ENCODE measurements at places on chromosomes 2 and 18.

DNA sequence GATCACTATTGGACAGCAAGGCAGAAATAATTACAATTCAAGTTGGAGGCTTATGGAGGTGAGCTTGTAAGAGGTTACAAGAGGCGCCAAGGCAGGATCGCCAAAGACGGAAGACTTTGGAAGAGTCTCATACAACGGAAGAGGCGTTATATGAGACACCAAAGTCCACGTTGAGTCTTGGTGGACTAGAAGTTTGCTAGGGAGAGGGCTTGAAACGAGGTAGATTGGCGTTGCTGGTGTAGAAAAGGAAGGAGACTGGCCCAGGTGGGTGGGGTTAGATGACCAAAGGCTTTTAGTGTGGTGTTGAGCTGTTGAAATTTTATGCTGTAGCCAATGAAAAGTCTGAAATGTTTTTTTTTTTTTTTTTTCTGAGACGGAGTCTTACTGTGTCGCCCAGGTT is 1.4 kb downstream of the MSH2 start:
- DNase-seq = no peak

DNA sequence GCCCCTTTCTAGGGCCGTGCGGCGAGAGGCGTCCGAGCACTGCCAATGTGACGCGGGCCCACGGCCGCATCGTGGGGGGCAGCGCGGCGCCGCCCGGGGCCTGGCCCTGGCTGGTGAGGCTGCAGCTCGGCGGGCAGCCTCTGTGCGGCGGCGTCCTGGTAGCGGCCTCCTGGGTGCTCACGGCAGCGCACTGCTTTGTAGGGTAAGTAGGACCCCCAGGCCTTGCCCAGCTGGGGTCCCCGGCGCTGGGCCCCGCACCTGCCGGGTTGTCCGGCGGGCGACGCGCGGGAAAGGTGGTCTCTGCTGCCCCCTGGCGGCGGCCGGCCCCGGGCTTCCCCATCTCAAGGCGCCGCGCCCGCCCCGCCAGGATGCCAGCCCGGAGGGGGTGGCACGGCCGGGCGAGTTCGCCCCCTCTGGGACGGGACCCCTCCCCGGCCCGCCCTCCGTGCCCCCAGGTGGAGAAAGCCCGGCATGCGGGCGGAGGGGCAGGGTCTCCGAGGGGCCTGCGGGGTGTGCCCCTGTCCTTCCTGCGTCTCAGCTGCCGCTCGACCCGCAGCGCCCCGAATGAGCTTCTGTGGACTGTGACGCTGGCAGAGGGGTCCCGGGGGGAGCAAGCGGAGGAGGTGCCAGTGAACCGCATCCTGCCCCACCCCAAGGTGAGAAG is 1.9 kb downstream of the PRSS56 start:
- peak; percentile 10 for DNase-seq

GRCh38 chr2:234953116-234954031 is 1.6 kb downstream of the SH3BP4 start:
- peak; percentile 47 for DNase-seq

DNA sequence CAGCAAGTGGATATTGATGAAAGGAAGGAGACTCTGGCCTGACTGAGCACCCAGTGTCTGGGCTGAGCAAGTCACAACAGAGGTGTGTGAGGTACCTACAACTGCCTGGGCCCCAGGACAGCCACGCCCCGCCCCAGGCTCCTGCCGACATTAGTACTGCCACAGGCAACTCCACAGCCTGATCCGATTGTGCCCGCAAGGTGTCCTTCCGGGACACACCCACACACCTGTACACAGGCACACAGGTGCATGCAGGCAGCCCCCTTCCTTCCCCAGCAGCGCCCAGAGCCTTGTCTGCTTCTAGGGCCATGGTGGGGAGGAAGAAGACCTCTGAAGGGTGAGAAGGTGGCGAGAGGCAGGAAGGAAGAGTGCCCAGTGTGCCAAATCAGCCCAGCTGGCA is 83.6 kb downstream of the TNS1 start:
- no peak for DNase-seq

DNA sequence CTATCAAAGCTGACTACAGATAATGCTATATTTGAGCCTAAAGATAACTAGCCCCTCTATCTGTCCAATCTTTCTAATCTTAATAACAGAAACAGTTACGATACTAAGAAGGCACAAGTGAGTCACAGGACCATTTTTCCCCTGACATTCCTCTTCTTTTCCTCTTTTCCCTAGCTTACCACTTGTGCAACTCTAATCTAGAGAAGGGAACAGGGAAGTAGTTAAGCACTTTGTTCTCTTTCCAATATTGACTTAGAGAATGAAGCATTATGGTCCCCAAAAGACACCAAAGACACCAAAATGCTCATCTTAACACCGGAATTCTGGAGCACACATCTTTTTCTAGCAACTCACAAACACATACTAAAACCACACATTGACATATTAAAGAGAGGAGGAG is 1.8 kb downstream of the PDE11A start:
- no peak for DNase-seq

- peak; percentile 11 for DNase-seq
Measured at GRCh38 chr2:201580486-201580885, 62.8 kb downstream of the TMEM237 start.

GRCh38 chr2:108154366-108155061 is 85.3 kb upstream of the SULT1C3 start:
- DNase-seq = no peak

DNA sequence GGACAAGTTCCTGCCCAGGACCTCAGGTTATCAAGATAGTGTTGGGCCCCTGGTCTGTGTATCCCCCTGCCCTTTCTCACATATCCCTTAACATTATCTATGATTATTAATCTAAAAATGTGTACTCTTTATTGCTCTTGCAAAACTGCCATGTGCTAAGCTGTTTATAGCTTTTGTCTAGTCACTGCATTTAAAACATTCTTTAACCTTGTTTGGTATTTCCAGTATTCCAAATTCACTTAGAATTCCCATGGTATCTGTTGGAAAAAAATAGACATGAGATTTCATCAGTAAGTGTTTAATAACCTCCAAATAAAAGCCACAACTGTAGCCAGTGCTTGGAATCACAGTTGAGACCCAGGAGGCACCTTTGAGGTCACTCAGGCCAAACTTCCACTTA is 16.2 kb upstream of the GLS start:
- DNase-seq = no peak

GRCh38 chr2:203913947-203914346 is 22.6 kb upstream of the ICOS start:
- no peak for DNase-seq

DNA sequence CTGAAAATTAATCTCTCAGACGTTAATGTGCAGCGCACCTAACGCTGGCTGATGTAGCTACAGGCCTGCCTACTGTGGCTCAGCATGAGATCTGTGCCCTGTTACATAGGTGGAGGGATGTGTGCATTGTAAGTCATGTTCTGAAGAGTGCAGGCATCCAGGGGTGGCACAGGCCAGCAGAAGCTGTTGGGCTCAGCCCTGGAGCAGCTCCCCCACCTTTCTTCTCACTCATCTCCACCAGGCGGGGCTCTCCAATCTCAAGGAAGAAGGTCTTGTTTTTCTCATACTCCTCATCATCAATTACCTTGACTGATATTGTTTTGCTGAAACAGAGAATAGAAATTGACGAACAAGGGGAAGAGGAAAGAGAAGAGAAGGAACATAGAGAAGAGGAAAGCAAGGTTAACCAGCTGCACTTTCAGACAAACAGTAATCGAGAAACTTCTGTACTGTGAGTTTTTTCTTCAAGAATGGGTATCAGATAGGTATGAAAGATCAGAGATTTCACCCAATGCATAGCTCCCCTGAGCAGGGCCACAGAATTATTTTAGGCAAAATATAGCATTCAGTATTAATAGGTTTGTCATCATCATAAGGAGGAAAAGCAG is 273.6 kb downstream of the SLC8A1 start:
- no peak for DNase-seq

DNA sequence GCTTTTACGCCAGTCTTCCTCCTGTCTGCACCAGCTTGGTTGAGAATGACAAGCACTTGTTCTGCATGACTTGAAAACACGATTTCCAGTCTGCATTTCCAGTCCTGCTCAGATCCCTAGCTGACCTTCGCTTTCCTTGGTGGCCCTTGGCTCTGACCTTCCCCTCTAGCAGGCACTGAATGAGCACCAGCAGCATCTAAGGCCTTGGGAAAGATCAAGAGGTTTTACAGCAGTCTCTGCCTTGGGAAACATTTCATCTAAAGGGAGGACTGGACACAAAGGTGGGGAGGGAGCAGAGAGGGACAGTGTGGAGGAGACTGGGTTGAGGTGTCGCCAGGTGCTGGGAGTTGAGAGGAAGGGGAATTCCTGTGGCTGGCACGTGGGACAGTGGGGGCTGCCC is 30.5 kb downstream of the NTSR2 start:
- DNase-seq = no peak

GRCh38 chr2:1936427-1936980 is 192.2 kb upstream of the PXDN start:
- DNase-seq = no peak

GRCh38 chr2:239167011-239167673 is 233.7 kb downstream of the HDAC4 start:
- no peak for DNase-seq

- DNase-seq = no peak
Measured at GRCh38 chr2:127462461-127462860, 44.2 kb downstream of the PROC start.

GRCh38 chr2:190180313-190181122 is 118.0 kb upstream of the MSTN start:
- peak; percentile 49 for DNase-seq

DNA sequence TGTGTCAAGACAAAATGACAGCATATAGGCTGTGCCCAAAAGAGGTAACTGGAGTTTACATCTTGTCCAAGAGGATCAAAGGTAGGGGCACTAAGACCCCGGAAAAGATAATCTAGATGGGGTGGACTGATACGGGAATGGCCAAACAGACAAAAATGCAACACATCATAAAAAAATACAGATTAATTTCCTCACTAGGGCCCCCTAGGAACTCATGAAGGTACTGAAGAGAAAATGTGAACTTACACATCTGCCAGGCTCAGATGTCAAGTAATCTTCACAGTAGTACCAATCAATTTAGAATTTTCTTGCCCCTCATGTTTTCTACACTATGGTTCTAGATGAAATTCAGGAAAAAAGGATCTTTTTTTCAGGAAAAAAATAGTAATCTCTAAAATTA is 115.6 kb upstream of the REG3A start:
- DNase-seq = no peak

DNA sequence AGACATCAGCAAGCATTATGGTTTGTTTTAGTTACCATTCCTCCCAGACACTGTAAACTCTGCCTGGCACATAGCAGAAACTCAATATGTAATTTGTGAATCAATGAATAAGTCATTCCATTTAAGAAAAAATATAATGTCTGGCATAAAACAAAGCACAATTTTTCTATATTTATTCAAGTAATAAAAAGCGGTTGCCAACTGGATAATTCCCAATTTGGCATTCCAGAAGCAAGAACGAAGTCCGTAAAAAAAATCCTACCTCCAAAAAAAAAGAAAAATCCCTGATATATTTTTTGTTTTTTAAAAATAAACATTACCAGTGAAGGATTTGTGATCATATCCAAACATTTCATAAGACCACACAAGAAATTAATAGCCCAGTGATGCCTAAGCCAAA is 351.3 kb upstream of the LRRTM4 start:
- no peak for DNase-seq

DNA sequence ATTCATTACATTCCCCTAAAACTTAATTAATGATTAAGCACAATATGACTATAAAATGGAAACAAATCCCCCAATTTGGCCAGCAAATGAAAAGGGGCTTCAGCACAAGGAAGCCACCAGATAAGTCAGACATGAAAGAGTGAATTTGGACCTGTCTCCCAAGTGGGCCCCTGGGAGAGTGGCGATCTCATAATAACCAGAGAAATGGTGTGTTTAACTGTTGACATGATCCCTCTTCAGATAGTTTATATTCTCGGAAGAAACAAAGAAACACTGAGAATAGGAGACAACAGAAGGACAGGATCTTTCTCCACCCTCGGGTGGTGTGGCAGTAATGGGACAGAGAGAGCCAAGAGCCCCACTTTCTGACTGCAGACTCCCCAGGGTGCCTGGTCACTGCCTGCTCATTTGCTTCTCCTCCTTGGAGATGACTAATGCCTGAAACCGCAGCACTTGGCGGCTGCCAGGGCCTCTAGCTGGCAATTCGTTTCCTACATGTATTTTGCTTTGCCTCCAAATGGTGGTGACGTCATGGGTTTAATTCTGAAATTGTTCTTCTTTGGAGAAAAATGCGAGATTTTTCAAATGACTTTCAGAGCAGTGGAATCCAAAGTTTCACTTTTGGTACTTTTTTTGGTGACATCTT is 46.4 kb upstream of the SPP2 start:
- DNase-seq = peak; percentile 8

DNA sequence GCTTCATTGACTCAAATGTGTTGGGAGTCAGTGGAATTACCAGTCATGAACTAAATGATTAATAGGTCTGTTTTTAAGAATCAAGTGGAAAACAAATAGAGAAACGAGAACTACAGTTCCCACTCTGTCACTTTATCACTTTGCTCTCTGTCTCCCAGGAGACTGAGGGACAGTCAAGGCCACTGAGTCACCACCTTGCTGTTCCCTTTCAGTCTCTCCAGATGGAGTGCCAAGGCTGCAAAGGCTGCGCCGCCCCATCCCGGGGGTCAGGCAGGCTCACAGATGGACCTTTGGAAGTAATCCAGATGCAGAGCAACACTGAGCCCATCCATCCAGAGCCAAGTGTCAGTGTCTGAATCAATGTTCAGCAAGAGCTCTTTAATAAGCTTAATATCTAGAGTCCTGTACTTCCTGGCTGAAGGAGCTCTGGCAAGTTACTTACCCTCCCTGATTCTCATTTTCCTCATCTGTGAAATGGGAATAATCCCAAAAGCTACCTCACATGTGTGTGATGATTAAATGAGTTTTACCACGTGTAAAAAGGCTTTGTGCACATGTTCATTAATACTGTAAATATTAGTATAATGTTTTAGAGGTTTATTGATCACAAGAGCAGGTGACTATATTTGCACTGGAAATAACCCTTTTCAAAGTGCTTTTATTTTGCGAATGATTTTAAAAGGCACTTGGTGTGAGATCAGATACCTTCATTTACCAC is 43.0 kb upstream of the EFEMP1 start:
- peak; percentile 97 for DNase-seq

DNA sequence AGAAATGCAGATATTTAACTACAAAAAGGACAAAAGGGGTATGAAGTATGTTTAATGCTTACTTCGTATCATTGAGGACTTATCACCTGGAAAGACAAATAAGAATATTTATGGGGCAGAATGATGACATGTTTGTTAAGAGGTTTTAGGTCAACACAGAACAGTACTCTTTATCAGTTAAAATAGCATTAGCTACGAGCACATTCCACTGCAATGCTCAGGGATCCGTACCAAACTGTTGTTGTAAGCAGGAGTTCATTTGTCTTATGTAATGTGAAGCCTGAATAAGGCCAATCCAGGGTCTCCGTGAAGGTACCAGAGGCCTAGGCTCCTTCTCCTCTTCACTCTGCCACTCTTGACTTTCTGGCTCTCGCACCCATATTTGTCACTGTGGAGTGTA is 465.7 kb upstream of the NRP2 start:
- DNase-seq = no peak

DNA sequence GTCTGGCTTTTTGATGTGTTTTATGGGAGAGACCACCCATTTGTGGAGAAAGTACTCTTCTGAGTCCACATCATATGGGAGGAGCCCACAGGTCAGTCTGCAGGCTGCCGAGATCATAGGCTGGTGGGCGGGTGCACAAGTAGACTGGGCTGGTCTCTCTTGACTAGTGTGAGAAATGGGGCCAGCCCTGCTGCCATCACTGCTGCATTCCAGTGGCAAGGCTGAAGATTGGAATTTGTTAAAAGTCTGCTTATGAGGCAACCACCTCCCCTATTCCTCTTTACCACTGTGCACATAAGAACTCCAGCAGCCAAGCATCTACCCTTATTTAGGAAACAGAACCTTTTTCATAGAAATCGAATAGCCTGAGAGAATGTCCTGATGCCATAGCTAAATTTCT is 200.7 kb downstream of the DIS3L2 start:
- DNase-seq = no peak
